ENCODE measurements at places on chromosomes 16 and 17.

DNA sequence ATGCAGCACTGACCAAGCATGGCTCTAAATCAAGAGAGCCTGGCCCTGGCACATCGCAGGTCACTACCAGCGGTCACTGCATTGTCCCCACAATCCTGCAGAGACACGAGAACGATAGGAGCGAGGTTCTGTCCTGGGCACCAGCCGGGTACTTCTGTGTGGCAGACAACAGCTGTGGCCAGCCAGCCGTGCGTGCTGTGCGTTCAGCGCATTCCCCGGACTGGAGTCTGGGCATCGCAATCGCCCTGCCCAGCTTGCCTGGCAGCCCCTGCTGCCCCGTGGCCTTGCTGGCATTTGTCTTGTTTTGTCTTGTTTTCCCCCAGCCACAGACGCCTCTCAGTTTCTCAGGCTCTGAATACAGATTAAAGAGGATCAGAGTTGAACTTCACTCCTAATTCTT, 33.9 kb downstream of the COTL1 start:
- no peak for DNase-seq

DNA sequence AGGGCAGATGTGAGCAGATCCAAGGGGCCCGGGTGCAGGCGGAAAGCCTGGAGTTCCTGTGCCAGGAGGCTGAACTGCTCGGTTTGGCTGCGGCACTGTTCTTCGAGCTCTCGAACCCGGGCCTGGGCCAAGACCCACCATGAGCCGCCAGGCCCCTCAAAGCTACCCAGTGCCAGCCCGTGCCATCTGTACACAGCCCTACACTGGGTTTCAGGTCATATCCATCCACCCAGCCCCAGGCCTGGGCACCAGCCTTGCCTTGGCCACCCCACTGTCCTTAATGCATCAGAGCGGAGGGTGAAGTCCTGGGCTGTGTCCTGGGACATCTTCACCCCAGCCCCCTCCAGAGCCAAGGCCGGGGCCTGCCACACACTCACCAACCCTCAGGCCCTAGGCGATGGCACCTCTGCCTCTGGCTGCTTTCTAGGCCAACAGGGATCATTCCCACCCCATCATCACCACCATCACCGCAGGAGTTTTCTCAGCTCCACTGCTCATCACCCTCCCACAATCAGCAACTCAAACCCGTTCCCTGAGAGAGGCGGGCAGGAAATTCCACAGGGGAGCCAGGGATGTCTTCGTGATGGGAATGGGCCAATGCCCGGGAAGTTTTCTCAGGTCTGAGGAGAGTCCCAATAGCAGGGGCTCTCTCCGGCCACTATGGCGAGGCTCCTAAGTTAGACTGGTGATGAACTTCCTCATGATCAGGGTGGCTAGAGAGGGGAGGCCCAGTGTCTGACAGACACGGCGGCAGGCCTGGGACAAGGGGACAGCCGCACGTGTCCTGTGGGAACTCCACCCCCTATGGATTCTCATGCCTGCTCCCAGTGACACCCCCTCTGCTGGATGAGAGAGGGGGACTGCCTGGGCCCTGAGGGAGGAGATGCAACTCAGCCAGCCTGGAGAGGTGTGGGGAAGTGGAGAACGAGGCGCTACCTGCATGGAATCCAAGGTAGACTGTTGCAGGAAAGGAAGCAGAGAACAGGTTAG, 9.1 kb downstream of the TSPOAP1 start:
- DNase-seq: no peak

GRCh38 chr16:29307598-29308507, 98.7 kb downstream of the NPIPB11 start:
- no peak for DNase-seq

DNA sequence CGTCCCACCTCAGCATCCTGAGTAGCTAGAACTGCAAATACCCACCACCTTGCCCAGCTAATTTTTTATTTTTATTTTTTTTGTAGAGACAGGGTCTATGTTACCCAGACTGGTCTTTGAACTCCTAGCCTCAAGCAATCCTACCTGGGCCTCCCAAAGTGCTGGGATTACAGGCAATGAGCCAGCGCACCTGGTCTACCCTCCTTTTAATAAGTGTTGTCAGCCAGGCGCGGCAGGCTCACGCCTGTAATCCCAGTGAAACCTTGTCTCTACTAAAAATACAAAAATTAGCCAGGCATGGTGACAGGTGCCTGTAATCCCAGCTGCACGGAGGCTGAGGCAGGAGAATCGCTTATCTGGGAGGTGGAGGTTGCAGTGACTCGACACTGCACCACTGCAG, 19.3 kb downstream of the RFFL start:
- DNase-seq: no peak

- DNase-seq: no peak
Measured at GRCh38 chr16:83743241-83743640, 64.5 kb upstream of the HSBP1 start.

DNA sequence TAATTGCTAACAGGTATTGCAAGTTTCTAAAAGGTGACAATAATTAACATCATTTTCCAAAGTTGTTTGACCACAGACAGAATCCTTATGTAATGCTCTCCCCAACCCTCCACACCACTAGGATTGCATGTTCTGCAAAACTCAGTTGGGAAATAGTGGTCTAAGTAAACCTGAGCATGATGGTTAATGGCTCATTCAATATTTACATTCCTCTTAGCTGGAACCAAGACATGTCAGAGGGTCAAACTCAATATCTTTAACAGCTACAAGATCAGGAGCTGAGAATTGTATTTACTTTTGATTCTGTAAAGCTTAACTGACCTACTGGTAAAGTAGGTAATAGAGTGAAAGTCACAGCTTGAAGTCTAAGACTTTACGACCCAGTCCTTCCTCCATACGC, 10.2 kb downstream of the MFSD6L start:
- DNase-seq: no peak

DNA sequence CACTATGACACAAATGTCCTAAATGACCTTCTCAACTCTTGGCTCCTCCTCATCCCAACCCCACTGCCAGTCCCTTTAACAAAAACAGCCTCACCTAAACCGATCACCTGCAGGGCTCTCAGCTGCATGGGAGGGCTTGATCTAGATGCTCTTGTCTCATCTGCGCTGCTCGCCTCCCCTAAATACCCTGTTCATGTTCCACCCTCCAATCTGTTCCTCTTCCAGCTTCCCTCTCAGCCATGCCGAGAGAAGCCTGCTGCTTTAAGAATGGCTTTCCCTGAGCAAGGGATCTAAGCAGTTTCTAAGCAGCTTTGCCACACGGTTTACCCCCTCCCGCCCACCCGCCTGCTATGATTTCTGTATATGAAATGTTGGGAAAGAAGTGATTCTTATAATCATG, 23.7 kb downstream of the PIPOX start:
- no peak for DNase-seq

DNA sequence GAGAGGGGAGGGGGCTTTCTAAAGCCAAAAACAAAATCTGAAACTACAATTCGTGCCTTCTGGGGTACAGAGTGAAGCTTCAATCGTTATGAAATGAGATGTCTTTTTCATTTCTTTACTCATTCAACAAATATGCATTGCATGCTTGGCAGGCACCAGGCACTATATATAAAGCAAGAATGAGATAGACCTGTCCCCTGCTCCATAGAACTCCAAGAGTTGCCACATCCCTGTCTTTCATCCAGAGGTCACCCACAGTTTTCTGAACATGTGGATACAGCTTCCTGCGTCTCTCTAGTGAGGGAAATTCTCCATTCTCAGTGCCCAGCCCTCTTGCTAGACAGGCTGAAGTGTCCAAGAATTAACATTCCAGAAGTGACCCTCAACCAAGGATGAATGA, 343.2 kb upstream of the MAF start:
- no peak for DNase-seq

DNA sequence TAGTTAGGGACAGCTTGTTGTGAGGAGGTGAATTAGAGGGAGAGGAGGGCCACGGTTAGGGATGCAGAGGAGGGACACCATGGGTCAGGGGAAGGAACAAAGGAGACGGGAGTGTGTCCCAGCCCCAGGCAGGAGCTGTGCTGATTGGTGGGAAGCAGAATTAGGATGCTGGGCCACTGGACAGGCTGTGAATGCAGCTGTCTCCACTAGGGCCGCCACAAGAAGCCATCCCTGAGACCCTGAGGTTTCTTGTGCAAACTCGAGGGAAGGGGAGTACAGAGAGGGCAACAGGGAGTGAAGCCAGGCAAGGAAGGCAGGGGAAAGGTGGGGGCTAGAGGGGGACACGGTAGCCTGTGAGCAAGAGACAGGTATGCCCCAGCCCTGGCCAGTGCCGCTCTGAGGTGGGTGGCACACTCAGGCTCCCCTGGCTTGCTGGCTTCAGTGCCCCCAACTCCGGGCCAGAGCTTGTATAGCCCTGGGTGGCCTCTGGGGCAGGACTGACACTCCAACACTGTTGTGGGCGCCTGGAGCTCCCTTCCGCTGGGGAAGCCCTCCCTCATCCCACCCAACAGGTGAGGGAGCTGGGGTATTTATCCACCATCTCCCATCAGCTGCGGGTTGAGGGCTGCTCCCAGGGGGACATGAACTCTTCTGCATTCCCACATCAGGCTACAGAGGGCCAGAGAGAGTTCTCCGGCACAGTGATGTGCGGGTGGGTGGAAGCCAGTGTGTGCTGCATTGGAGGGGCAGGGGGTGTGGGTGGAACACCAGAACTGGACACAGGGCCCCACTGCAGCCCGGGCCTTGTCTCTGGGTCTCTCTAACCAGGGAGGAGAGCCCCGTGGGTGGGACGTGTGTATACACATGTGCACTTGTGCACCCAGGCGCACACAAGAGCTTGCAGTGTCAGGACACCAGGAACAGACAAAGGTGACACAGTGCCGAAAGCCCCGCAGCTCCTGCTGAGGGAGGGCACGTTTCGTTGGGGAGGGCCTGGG, 8.3 kb upstream of the SPPL2C start:
- DNase-seq: no peak

GRCh38 chr16:84562174-84562815, 55.6 kb downstream of the COTL1 start:
- DNase-seq: no peak

- peak; percentile 93 for DNase-seq
Measured at GRCh38 chr17:82449131-82449882, 1.2 kb downstream of the CYBC1 start.

DNA sequence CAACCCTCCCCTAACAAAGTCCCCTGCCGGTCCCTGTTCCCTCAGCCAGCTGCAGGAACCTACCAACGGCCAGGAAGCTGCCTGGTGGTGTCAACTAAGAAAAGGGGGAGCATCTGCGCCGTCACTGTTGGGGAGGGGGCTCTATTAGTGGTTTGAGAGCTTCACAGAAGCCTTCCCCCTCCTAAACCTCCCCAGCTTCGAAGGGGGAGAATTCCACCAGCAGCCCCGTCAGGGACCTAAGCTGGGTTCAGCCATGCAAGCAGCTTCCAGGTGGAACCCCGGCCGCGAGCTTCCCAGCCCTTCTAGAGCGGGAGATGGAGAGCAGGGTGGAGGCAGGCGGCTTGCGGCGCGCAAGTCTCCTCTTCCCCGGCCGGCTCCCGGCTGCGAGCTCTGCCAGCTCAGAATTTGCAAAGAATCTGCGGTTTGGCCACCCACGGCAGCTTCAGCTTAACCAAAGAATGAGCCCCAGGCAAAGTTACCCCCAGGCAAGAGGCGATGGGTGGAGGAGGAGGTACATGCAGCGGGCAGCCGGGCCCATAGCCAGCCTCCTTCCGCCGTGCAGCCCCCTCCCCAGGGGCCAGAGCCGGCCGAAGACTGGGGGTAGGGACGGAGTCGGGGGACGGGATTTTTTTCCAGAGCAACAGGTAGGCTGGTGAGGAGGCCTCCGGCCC, 33.7 kb downstream of the DDX19A start:
- DNase-seq: peak; percentile 86

GRCh38 chr17:5757314-5757907, 173.1 kb upstream of the NLRP1 start:
- no peak for DNase-seq

DNA sequence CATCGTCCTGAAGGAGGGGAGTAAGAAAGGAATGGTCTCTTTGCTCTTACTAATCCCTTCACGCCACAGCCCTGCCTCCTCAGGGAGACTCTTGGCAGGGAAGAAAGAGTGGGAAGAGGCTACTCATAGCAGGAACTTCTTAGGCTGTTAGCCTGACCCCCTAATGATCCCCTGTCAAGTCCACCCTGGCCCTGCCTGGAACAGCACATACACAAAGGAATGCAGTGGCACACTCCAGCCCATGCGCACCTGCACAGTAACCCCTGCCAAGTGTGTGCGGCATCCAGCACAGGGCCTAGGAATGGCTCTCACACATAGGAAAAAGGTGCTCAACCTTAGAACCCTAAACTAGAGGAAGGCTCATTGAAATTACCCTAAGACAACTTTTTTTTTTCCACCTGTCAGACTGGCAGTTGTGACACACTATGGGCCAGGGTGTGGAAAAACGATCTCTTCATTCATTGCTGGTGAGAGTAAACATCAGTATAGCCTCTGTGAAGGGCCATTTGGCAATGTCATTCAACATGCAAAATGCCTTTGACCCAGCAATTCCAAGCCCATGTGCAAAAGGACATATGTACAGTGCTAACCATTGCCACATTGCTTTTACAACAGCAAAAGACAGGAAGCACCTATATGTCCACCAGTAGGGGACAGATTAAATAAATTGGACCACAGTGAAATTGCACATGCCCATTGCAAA, 50.1 kb downstream of the PIMREG start:
- DNase-seq: no peak

- no peak for DNase-seq
Measured at GRCh38 chr17:79084291-79085153, 9.9 kb downstream of the ENGASE start.

GRCh38 chr17:57257895-57258851, 1.9 kb downstream of the MSI2 start:
- peak; percentile 50 for DNase-seq

GRCh38 chr16:72937360-72937759, 110.6 kb downstream of the ZFHX3 start:
- no peak for DNase-seq

DNA sequence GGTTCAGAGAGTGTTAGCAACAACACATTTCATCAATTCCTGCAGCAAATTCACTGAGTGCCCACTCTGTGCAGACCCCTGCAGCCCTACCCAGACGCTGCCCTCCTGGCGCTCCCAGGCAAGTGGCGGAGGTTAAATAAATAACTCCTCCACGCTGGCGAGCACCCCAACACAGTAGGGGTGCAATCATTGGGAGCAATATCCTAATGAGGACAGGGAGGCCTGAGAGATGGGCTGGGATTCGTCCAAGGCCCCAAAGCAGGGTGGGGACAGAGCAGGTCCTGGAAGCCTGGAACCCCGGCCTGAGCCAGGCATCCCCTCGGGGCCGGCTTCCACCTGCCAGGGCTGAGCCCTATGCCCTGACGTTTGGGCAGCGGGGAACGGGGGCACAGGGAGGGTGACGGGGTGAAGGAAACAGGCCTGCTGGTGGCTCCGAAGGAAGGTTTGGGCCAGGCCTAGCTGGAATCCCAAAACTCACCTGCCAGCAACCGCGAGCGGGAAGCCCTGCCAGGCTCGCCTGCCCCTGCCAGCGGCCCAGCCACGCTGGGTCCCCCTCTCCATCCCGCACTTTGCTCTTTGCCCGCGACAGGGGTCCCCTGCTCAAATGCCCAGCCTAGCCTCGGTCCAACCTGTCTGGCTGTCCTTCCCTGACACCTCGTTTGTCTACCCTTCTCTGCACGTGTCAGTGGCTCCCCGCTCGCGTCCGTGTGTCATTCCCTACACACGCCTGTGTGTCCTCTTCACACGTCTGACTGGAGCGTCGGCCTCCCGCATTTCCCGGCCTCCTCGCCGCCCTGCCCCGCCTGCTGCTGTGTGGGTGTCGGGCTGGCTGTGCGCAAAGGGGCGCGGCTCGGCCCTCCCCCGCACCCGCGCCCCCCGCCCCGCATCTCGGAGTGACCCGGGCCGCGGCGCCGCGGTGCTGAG, 721 bp upstream of the BEAN1 start:
- no peak for DNase-seq

Data from Karpas-422 (cell line).